ENCODE measurements at places on chromosomes 3 and 15.

GRCh38 chr3:97815149-97815917, 6.5 kb upstream of the CRYBG3 start:
- no peak for DNase-seq

DNA sequence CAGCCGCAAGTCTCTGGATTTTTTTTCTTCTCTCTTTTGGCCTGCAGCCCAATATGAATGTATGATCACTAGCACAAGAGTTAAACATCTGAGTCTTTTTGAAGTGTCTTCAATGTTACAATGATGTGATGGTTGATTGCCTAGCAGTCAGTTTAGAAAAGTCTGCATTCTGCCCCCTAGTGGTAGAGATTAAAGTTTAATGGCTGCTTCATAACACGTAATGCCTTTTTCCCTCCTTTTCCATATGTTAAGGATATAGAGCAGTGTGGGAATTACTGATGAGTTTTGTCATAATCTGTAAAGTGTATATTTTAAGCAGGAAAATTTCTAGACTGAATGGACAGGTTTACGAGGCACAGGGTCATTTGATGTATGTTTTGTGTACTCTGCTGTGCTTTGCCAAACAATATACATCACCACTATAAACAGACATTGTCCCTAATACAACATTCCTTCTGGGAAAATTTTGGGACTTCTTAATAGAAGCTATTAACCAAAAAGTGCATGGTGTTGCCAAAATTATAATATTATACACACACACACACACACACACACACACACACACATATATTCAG, 1038.5 kb upstream of the NR2F2 start:
- DNase-seq = no peak

DNA sequence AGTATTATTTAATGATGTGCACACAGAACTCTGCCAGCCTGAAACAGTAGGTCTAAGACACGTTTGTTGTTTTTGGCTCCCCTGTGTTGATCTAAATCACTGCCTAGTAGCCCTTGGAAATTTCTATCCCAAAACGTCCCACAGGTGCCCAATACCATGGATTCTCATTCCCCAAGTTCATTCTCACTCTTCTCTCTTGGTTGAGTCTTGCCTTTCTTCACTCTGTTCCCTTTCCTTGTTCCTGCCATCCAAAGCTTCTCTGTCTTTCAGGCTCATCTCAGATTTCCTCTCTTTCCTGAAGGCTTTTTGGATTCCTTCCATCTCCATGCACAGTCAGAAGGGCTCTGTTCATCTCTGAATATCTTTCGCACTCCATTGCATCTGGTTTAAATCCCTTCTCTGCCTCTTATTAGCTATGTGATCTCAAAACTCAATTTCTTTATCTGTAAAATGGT, 54.2 kb downstream of the PPARG start:
- no peak for DNase-seq

DNA sequence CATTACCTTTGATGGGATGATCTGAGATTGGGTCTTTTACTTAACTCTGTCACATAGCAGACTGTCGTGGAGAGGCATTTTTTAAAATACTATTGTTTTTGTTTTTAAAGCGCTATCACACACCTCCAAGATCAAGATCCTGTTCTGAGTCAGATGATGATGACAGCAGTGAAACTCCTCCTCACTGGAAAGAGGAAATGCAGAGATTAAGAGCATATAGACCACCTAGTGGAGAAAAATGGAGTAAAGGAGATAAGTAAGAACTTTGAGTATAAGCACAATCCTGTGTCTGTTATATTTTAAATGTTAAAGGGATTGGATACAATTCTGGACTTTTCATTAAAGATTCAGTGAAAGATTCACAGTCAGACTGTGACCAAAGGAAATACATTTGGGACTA, 18.4 kb upstream of the ZBTB47 start:
- DNase-seq = no peak

GRCh38 chr3:73210759-73211158, 149.3 kb downstream of the EBLN2 start:
- no peak for DNase-seq

GRCh38 chr15:91611561-91612323, 241.8 kb upstream of the SLCO3A1 start:
- no peak for DNase-seq

GRCh38 chr3:47520756-47521155, 7.2 kb upstream of the ELP6 start:
- no peak for DNase-seq

- no peak for DNase-seq
These were observed 279.7 kb downstream of the MAGI1 start for GRCh38 chr3:65758876-65759598.
